ENCODE measurements at places on chromosomes 13 and 19.

GRCh38 chr19:14059093-14059480 lies 2.8 kb downstream of the PALM3 start:
- no peak for DNase-seq

GRCh38 chr19:55090564-55090963 lies 14.9 kb downstream of the EPS8L1 start:
- no peak for DNase-seq

- DNase-seq = no peak
Measured at GRCh38 chr13:111901267-111901915, 165.6 kb upstream of the SOX1 start.

DNA sequence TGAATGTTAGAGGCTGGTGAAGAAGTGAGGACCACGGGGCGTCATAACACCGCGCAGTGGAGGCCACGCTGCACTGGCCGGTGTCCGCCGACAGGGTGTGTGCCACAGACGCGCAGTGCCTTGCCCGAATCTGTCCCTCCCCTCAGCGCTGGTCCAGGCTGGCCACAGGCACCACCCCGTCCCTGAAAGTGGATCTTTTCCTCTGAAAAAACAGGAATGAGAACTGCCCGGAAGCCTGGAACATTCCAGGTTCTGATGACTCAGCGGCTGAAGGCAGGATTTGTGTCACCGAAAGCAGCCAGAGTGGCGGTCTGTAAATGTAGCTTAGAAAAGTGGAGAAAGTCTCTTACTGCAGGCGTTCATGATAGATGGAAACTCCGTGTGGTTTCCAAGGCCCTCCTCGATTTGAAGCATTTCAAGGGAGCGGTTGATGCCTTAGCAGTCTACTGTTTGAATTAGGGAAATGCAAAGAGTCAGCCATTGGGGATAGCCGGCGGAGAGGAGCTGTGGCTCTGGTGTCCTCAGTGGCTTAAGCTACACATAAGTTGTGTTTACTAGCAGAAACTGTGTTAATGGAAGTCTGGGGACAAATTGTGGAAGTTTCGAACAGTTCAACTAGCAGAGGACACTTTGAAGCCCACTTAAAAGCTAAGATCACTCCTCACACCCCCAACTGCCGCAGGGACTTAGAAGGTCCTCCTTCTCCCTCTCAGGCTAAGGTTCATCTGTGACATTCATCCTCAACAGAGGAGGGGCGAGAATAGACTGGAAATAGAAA lies 70.8 kb downstream of the NUFIP1 start:
- DNase-seq = peak; percentile 97

DNA sequence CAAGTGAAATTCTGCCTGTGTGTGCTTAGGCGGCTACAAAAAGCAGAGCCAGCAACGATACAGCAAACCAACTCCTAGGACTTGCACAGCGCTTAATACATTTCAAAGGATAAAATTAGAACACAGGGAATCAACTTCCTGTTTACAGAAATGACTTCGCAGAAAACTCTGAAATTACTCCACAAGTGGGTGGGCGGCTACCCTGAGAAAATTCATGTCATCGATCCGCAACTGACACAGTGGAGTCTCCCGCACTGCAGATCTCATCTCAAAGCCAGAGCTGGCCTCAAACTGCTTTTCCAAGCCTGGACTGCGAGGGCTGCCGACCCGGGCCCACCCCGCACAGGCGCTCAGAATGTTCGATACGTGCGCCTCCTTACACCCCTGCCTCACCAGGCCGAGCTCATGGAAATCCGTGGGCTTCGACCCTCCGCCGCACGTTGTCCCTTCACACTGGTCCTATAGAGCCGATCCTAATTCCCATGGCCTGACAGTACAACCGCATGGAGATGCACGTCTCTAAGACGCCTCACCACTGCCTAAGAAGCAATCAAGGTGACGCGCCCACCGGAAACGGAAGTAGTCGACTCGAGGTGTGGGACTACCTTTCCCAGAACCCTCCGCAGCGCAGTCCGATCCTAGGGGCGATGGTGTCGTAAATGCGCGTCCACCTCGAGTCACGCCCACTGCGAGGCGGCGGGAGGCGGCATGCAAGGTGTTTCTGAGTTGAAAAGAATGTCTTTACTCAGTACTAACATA lies at the start of gene ZNF229:
ZNF229 (minus strand) TSS at position 557 of the 759 bp plus-strand sequence. CDS start 5,625 bp downstream, outside the sequence.
- DNase-seq = peak; percentile 92

- DNase-seq = no peak
Measured at GRCh38 chr19:10744801-10745293, 27.0 kb downstream of the DNM2 start.

DNA sequence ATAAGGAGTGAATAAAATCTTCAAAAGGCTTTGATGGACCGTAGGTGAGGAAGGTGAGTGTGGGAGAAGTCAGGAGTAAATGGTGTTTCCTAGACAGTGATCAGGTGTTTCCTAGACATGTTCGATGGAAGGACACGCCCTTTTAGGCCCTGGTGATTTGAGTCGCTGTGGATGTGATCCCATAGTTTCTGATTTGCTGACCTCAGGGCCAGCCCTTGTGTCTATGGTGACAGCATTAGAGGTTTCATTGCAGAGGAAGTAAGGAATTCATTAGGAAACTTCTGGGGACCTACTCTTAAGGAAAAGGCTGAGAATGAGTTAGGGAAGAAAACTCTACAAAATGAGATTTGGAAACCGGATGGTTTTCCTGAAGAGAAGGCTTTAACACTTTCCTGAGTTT lies 31.5 kb upstream of the RNF113B start:
- DNase-seq = no peak

DNA sequence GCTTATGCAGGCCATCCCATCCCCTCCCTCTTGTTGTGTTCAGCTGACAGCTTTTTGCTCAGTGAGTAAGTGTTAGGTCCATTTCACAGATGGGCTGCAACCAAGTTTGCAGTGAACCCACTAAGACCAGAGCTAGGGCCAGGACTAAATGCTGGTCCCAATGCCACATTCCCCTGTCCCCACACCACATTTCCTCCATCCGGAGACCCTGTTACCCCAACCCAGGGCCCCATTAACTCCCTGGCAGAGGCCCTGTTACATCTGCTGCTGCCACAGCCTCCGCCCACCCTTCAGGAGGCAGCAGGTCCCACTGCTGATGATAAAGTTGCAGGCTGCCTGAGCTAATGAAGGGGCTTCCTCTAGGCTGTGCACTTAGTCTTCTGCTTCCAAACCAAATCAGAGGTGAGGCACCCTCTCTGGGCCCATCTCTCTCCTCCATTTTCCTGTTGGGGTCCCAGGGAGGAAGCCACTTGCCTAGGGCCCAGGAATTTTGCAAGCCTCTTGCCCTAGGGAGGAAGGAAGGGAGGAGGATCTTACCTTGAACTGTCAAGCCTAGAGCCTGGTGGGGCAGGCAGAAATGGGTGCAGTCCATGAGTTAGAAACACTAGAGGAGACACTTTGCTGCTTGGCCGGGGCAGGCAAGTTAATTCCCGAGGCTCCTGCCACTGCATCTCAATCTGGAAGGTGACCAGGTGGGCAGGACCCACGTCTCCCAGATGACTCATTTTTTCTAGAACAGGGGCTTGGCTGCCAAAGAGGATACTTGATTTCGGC lies 3.4 kb upstream of the USF2 start:
- DNase-seq = no peak

DNA sequence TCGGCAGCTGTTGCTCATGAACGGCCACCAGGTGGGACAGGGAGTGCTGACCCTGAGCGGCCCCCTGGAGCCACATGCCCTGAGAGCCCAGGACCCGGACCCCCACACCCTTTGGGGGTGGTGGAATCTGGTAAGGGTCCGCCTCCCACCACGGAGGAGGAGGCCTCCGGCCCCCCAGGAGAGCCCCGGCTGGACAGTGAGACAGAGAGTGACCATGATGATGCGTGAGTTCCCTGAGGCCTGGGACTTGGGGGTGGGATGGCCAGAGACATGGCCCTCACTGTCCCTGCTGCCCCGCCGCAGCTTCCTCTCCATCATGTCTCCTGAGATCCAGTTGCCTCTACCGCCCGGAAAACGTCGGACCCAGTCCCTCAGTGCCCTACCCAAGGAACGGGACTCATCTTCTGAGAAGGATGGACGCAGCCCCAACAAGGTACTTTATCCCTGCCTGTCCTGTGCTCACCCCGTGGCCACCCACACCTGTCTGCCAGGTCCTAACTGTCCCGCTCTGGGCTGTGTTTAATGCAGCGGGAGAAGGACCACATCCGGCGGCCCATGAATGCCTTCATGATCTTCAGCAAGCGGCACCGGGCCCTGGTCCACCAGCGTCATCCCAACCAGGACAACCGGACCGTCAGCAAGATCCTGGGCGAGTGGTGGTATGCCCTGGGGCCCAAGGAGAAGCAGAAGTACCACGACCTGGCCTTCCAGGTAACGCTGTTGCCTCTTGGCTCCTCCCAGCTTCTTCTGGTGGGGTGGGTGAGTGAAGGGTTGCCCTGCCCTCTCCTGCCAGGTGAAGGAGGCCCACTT lies 14.7 kb upstream of the PRR19 start:
- no peak for DNase-seq

DNA sequence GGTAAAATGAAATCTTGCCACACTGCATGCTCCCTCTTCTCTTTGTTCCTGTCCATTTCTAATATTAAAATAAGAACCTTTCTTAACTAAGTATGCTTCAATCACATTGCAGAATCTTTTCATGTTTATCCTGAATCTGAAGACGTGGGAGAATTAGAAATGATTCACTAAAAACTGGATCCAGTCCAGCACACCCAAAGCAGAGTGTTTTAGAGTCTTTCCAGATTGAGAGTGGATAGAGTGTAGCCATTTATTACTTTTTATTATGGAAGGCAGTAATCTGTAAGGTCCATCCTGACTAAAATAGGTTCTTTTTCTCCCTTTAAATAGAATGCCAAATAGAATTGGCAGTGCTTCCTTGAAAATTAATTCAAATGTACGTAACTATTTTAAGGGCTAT lies 453.5 kb downstream of the TDRD3 start:
- DNase-seq = no peak

- peak; percentile 73 for DNase-seq
Measured at GRCh38 chr19:13164343-13165161, 14.3 kb downstream of the IER2 start.

DNA sequence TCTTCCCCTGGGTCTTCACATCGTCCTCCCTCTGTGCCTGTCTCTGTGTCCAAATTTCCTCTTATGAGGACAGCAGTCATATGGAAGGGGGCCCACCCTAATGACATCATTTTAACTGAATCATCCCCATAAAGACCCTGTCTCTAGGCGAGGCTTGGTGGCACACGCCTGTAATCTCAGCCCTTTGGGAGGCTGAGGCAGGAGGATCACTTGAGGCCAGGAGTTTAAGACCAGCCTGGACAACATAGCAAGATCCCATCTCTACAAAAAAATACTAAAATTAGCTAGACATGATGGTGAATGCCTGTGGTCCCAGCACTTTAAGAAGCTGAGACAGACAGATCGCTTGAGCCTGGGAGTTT lies 4.8 kb downstream of the MYO9B start:
- no peak for DNase-seq

- DNase-seq = no peak
Measured at GRCh38 chr13:73187106-73187505, 128.3 kb downstream of the KLF5 start.

GRCh38 chr13:61276401-61276800 lies 139.2 kb downstream of the PCDH20 start:
- no peak for DNase-seq

GRCh38 chr19:409516-410242 lies 732 bp upstream of the C2CD4C start:
- DNase-seq = no peak

- peak; percentile 20 for DNase-seq
Measured at GRCh38 chr13:45141369-45141768, 21.1 kb downstream of the GTF2F2 start.

GRCh38 chr13:113365583-113365970 lies 1.6 kb upstream of the GRTP1 start:
- DNase-seq = no peak

DNA sequence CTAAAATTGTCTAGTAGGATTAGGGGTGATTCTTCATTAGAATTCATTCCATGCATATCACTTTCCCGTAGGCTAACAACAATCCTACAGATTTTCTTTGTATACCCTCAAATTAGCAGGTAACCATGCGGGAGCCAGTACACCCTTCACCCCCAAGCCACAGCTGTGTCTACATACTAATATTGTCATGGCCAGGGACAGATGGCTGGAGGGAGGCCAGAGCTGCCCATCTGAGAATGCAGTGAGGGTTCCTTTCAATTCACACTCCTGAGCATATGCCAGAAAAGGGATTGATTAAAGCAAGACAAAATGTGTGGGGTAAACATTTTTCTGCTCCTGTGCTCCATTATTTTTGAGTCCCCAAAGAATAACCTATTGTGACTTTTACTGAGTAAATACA lies 68.9 kb downstream of the FREM2 start:
- DNase-seq = no peak

DNA sequence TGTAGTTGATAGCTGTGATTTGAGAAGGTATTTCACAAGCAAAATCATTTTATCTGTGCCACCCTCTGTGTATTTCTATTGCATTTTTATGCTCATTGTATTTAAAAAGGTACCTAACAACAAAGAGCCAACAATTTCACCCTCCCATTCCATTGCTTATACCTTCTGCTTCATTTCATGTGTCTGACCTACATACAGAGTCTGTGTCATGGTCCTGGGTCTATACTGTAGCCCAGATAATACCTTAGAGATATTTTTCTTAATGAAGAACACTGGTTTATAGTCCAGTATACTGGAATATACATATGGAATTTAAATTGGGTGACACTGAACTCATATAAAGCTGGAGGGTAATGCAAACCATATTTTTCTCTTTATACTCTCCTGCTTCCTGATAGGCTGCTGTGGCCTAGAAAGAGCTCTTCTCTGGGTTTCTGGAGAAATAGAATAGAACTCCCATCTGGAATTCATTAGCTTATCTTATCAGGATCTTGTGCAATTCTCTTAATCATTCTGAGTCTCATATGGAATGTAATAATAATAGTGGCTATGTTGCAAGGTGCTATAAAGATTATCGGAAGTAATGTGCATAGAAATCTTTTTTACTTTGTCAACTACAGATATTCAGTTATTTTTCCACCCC lies 31.8 kb upstream of the SPART start:
- DNase-seq = peak; percentile 61

GRCh38 chr13:47027780-47028437 lies 131.1 kb upstream of the HTR2A start:
- no peak for DNase-seq

DNA sequence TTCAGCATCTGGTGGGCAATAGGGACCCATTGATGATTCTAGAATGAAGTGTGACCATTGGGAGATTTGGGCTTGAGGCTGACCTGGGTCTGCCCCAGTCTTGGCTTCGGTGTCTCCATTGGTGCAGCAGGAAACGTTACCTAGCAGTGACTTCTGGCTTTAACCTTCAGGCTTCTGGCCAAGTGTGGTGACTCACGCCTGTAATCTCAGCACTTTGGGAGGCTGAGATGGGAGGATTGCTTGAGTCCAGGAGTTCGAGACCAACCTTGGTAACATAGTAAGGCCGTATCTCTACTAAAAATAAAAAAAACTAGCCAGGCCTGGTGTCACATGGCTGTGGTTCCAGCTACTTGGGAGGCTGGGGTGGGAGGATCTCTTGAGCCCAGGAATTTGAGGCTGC lies 7.2 kb downstream of the FCHO1 start:
- no peak for DNase-seq

GRCh38 chr13:45207319-45207718 lies 6.5 kb upstream of the KCTD4 start:
- DNase-seq = no peak

GRCh38 chr13:113991191-113991669 lies 17.4 kb upstream of the C13orf46 start:
- DNase-seq = no peak
